Cardiac fibroblast (primary cell): ENCODE measurements at places on chromosomes 16 and 17.

- DNase-seq, result no peak
Observed at GRCh38 chr17:958712-959451, 20.7 kb downstream of the NXN start.

DNA sequence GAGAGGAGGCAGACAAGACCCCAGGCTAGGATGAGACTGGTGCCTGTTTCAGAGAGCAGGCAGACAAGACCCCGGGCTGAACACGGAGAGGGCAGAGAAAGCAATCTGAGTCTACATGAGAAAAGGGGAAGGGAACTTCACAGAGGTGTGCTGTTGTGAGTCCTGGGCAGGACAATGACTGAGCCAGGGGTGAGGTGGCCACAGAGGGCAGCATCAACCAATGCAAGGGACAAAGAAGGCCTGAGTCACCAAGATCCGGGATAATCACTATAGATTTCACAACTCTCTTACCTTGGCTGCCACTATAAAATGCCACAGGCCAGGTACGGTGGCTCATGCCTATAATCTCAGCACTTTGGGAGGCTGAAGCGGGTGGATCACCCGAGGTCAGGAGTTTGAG is 89.0 kb downstream of the SLC39A11 start:
- DNase-seq, result no peak

GRCh38 chr16:84055366-84055765 is 12.8 kb upstream of the SLC38A8 start:
- no peak for DNase-seq

DNA sequence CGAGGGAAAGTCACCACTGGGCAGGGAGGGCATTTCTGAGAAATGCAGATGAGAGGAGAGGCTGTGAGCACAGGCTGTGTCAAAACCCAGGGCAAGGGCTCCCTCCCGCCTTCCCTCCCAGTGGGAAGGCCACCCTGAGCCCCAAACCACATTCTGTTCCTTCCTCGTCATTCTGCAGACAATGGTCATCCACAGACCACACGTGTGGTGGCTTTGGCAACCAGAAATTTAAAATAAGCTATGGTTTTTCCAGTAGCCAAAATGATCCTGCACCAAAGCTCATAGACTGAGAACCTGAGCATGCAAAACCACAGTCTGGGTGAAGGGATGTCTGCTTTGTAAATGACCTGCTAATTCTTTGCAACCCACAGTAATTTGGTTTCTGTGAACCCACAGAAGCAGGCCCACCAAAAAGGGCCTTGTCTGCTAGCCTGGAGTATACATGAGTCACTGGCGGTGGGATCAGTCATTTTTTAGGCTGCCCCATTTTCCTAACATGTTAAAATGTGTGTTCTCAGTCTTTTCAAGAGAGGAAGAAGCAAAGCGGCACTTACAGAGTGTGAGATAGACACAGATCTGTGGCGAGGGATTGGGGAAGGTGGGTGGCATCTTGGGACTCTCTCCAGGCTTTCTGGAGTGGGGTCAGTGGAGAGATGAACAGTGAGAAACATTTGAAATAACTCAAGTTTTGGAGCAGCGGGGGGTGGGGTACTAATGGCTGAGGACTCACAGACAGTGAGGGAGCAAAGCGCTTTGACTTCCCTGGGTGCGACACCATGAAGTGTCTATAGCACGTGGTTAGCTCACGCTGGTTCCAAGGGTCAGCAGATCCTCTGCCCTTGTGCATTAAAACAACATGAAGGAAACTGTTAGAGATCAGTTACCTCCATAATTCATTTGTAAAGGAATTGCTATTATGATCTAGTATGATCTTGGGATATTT is 20.5 kb downstream of the GRB7 start:
- no peak for DNase-seq

DNA sequence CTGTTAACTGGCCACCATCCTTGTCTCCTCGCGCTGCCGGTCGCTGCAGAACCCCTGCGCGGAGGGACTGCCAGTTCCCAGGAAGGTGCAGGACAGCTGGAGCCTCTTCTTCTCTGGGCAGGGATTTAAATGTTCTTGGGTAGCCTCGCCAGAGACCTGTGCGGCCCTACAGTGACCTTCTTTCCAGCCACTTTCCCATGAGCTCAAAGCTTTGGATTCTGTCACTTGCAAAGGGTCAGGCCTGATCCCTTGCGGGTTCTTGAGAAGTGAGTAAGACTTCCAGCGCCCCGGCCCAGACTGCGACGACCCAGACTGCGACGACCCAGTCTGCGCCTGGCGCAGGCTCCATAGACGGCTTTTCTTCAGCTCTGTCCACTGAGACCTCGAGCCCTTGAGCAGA is 1.4 kb upstream of the SLFN5 start:
- DNase-seq, result no peak
